Stimulated activated CD4-positive, alpha-beta T cell treated with anti-CD3 and anti-CD28 coated beads, TNF-alpha, amount 100 ng/mL, for 48 hours (primary cell): ENCODE measurements at places on chromosomes 1 and 21.

GRCh38 chr21:35335951-35336446 lies 286.9 kb upstream of the RUNX1 start:
- no peak for DNase-seq

DNA sequence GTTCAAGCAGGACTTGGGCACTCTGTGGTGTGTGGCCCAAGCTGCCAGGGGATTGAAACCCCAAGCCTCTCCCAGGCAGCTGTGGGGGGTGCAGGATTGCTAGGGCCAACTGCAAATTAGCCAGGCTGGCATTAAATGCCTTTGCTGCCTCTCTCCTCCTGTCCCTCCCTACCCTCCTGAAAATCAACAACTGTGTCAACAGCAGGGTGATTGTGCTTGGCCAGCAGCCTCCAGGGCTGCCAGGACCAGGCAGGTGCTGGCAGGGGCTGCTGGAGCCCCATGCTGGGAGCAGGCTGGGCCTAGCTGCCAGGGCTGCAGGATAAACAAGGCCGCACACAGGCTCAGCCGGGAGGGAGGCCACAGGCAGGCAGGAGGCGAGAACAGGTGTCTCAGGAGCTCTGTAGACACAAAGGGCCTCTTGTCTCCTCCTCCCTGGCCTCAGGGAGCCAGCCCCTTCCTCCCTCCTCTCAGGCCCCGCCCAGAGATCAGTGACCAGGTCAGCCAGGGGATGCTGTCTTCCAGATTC lies 11.4 kb downstream of the SOX13 start:
- no peak for DNase-seq

DNA sequence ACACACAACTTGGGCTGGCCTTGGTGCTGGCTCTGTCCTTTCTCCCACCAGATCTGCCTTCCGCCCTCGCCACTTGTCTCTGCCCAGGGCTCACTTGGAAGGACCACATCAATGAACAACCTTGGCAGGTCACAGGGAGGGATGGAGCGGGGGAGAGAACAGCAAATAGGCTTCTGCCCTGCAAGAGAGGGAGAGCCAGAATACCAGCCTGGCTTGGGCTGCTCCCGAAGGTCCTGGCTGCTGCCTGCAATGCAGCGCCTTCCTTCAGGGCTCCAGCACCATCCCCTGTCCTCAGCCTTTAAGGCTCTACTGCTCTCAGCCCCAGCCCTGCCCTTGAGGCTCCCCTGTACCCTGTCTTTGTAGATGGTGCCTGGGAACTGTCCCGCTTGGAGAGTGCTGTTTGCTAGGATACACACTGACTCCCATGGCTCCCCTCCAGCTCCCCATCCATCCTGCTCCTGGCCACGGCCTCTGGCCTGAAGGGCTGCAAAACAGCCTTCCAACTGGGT lies 43.8 kb downstream of the HIVEP3 start:
- no peak for DNase-seq

- no peak for DNase-seq
These were observed 32.2 kb upstream of the CYP4X1 start for GRCh38 chr1:46991083-46991923.

GRCh38 chr1:200867018-200867811 lies 5.6 kb upstream of the GPR25 start:
- DNase-seq: no peak

- DNase-seq: peak; percentile 51
These were observed 19.4 kb downstream of the PDE4B start for GRCh38 chr1:65812065-65812464.

DNA sequence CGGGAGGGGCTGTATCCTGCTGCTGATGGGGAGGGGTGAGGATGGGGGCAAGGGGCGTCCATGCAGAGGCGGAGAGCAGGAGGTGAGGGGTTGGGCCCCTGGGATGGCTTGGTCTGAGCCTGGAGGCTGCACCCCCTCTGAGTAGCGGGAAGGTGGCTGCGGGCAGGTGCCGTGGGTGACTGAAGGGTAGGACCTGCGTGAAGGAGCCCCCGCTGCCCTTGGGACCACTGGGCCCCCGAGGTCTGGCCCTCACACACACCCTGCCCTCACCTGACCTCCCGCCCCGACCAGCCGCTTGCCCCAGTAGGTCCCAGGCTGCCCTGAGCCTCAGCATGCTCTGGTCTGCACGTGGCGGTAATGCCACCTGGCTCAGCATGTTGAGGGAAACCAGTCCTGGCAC lies 12.8 kb upstream of the SKI start:
- no peak for DNase-seq

GRCh38 chr1:42431514-42431913 lies 24.3 kb downstream of the ZMYND12 start:
- DNase-seq: no peak

DNA sequence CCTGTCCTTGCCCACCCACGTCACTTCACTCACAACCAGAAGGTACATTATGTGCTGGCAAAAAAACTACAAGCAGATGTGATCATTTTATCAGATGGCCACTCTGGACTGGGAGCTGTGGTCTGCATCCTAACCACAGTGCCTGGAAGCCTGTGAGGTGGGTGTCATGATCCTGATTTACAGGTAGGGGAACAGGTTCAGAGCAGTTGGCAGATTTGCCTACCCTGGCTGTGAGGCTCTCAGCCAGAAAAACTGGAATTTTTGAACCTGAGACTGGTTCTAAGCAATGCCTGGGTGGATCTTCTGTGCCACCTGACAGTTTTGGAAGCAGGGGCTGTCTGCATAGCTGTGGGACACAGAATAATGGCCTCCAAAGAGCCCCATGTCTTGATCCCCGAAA lies 150.8 kb downstream of the SYF2 start:
- no peak for DNase-seq

DNA sequence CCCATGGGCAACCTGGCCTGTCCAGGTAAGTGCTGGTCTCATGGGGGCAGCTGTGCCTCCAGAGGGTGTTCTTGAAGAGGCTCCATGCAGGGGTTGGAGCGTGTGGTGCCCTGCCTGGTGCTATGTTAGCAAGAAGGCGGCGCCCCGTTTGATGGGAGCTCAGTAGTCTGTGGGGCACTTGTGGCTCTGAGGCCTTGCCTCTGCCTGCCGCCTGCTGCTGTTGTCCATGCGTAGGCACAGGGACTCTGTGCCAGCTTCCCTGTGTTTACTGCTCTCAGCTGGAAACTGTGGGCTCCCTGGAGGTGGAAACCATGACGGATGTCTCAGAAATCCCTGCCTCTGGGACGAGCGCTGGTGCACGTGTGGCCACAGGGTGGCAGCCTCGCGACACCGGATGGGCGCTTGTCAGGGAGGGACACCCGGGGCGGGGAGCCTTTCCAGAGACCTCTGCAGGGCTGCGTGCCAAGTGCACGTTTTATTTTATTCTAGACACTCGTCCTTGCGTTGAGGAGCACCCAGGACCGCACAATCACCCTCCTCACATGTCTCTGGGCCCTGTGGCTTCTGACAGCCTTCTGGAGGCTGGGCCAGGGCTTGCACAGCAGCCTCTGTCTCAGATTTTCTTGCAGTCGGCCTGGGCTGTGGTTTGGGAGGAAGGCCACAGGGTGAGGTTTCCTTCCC lies 27.1 kb downstream of the SNAP47 start:
- peak; percentile 70 for DNase-seq

DNA sequence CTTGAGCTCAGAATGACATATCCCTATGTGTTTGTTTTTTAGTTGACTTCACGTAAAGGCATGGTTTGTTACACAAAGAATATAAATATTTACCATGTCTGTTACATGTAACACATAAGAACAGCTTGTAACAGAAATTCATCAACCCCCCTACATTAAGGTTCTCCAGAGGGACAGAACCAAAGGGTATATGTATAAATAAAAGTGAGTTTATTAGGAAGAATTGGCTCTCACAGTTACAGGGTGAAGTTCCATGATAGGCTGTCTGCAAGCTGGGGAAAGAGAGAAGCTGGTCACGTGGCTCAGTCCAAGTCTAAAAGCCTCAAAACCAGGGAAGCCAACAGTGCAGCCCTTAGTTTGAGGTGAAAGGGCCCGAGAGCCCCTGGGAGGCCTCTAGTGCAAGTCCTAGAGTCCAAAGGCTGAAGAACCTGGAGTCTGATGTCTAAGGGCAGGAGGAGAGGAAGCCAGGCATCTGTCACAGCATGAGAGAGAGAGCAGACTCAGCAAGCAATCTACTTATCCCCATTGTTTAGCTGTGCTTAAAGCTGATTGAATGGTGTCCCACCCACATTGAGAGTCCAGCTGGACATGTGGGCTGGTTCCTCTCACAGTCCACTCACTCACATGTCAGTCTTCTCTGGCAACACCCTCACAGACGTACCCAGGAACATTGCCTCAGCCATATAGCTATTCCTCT lies 15.8 kb downstream of the THRAP3 start:
- no peak for DNase-seq

- no peak for DNase-seq
These were observed 53.1 kb downstream of the STYXL2 start for GRCh38 chr1:167146903-167147539.

GRCh38 chr1:226738421-226738994 lies 574 bp downstream of the ITPKB start:
- DNase-seq: no peak

DNA sequence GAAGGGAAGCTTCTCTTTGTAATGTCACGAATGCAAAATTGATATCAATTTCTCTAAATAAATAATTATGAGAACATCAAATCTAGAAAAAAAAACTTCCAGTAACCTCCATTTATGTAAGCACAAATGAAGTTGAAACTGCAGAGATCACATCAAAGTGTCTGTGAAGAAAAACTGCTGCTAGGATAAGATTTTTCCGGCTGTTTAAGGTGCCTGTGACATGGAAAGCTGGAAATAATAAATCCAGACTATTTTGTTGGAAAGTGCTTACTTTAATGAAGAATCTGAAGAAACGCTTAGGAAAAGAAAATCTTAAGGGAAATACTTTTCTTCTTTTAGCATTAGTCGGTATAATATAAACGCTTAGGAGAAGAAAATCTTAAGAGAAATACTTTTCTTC lies 57.0 kb downstream of the CHRM3 start:
- no peak for DNase-seq

DNA sequence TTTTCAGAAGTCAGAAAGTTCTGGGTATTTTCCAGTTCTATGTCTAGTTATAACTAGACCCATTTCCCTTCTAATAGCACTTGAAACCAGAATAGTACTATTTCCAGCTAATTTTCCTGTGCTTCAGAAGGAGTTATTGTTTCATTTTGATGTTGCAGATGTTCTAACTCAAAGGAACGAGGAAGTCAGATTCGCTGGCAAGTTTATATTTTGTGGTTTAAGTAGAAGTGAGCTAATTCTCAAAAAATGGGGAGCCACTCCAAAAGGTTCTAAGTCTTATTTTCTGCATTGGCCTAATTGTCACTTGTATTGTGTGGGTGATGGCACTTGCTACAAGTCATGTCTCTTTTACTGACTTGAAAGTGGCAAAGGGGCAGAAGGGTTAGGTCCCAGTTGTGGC lies 18.1 kb downstream of the CCDC185 start:
- no peak for DNase-seq

DNA sequence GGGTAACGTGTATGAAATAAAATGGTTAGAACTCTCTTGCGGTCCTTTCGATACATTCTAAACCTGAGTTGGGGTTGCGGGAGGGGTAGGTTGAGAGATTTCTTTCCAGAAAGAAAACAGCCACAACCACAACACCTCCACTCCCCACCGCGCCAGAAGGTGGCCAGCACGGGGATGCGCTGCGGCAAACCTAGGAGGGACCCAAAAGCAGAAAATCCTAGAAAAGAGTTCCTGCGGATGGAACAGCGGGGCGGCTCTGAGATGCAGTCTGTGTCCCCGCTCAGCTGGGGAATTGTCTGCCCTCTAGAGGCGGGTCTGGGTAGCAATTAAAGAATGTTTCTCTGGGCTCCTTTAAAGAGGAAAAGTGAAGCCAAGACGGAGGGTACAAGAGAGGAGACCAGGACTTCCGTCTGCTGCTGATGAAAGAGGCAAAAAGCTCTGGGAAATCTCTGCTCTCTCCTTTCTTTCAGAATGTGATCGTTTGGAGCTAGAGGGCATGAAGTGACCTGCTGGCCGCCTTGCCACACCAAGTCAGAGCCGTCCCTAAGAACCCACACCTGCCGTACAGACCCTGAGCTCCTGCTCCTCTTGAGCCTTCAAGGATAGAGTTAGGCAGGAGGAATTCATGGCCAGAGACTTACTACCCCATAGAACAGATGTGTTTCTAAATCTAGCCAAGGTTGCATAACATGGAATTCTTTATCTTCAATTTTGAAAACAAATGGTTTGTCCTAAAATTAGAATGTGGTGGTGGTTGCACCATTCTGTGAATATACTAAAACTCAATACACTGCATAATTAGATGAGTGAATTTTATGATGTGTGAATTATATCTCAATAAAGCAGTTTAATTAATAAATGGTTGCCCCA lies 46.5 kb upstream of the COA6 start:
- peak; percentile 60 for DNase-seq

- no peak for DNase-seq
These were observed 12.4 kb downstream of the IFFO2 start for GRCh38 chr1:18943914-18944572.

- no peak for DNase-seq
These were observed 332.9 kb downstream of the BARHL2 start for GRCh38 chr1:90384193-90384592.

GRCh38 chr1:225777058-225777582 lies 506 bp upstream of the SRP9 start:
- no peak for DNase-seq

- DNase-seq: no peak
These were observed 26.4 kb downstream of the RGL1 start for GRCh38 chr1:183831311-183831710.

- no peak for DNase-seq
These were observed 114.2 kb downstream of the SIK1 start for GRCh38 chr21:43312751-43313169.

DNA sequence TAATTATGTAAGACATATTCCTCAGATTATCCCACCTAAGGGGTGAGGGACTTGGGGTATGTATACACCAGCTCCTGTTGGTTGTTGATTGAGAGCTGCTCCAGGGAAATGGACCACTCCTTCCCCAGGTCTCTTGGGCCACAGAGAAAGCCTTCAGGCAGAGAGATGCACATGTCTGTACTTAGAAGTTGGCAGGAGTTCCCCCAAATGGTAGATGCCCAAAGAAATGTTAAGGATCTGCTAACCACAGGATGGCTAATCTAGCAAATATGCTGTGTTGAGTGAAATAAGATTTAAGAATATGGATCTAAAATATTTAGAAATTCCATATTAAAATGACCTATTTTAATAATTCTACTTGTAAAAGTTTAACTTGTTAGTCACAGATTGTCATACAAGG lies 100.8 kb upstream of the DNAH14 start:
- no peak for DNase-seq

GRCh38 chr1:217747156-217747769 lies 116.1 kb downstream of the SPATA17 start:
- DNase-seq: no peak

GRCh38 chr1:244350027-244350426 lies 101.7 kb downstream of the ADSS2 start:
- no peak for DNase-seq

GRCh38 chr1:145936247-145936646 lies 9.0 kb upstream of the RBM8A start:
- DNase-seq: no peak

- DNase-seq: no peak
These were observed 45.5 kb upstream of the AIM2 start for GRCh38 chr1:159122005-159122621.

- DNase-seq: no peak
These were observed 209.0 kb upstream of the VAMP3 start for GRCh38 chr1:7561936-7562728.

GRCh38 chr21:44722731-44723130 lies 11.4 kb upstream of the TSPEAR start:
- DNase-seq: no peak
